IPS DF 6.9 (cell line): ENCODE measurements at places on chromosomes 12 and 14.

GRCh38 chr12:55658635-55659391 lies 22.1 kb downstream of the OR10P1 start:
- DNase-seq, result no peak

DNA sequence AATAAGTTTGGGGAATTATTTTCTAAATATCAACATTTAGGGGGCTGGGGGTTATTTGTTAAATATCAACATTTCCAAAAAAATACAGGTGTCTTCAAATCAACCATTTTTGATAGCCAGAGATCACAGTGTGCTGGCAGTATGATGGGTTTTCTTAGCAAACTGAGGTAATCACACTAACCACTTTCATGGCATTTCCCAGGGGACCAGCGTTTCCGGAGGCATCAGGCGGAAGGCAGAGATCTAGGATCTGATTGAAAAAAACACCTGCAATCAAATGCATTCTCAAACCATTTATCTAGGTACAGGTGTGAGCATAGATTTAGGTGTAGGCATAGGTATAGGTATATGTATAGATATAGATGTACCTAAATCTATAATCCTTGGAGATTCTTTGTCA lies 34.6 kb downstream of the GLRX5 start:
- DNase-seq, result no peak

- no peak for DNase-seq
Observed at GRCh38 chr12:26162905-26163304, 32.5 kb upstream of the SSPN start.

- DNase-seq, result no peak
Observed at GRCh38 chr12:45644541-45644940, 85.0 kb upstream of the ARID2 start.

GRCh38 chr14:88351966-88352691 lies 29.1 kb upstream of the KCNK10 start:
- DNase-seq, result no peak

DNA sequence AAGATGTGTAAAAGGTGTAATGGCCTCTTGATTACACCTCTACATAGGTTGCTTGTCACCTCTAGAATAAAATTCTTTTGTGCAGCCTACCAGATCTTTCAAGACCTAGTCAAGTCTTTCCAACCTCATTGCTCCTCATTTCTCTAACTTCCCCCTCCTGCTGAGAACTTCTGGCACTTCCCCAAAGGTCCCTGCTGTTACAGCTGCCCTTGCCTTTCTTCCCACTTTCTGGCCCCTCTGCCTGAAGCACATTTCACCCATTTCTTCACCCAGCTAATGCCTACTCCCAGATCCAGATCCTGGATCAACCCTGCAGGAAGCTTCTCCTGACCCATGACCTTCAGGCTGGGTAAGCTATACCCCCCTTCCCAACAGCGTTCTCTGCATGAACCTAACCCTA lies 1.5 kb downstream of the TSHR start:
- no peak for DNase-seq

- DNase-seq, result no peak
Observed at GRCh38 chr12:107320929-107321631, 227.7 kb upstream of the CRY1 start.

GRCh38 chr12:29980304-29980703 lies 196.6 kb upstream of the TMTC1 start:
- no peak for DNase-seq

GRCh38 chr14:42429401-42429800 lies 822.7 kb downstream of the LRFN5 start:
- DNase-seq, result no peak

DNA sequence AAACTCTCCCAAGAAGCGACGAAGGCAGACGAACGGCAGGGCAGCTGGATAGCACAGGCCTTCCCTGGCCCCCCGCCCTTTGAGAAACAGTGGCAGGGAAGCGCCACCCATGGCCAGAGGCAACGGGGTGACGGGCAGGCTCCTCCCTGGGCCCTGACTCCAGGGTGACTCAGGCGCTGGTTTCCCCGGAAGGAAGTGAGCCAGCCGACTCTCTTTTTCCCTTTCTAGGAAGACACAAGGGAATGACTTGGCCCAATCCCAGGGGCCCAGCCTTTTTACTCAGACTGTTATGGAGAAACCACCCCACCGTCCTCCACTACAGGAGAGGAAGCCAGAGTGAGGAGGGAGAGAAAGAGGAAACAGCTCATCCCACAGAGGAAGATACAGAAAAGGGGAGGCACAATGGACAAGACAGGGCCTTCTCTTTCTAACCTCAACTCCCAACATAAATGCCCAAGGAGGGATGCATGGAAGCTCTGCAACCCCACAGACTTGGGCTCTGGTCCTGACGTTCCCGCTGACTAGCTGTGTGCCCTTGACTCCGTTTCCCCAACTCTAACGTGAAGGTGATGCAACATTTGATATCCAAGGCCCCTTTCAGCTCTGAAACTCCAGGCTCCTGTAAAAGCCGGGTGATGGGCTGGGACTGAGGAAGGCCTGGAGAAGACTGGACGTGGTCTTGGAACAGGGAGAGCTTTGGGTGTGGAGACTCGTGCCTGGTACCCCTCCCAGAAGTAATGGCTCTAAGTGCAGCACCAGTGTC lies 27.9 kb downstream of the ACTN1 start:
- DNase-seq, result no peak

- no peak for DNase-seq
Observed at GRCh38 chr12:61356485-61356884, 903.7 kb upstream of the USP15 start.

- no peak for DNase-seq
Observed at GRCh38 chr12:14326699-14327098, 38.8 kb upstream of the ATF7IP start.

- DNase-seq, result no peak
Observed at GRCh38 chr14:72617391-72618031, 276.4 kb downstream of the DPF3 start.

GRCh38 chr12:110649341-110649847 lies 35.5 kb downstream of the TCTN1 start:
- DNase-seq, result no peak

DNA sequence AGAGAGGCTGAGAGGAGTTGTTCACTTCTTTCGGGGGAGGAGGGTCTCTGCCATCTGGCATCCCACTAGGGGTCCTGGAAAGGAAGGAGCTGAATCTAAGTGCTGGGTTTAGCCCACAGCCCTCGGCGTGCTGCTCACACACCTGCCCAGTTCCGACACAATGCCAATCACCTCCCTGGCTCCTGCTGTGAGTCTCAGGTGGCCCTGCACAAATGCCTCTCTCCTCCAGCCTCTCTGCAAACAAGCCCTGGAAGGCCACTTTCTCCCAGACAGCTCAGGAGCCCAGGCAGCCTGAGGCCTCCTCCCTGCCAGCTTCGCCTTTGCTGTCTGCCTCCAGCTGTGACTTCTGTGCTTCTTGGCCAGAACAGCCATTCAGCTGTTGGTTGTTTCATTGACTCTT lies 51.2 kb downstream of the SMIM41 start:
- DNase-seq, result no peak

- DNase-seq, result no peak
Observed at GRCh38 chr12:123533672-123534643, at the start of gene RILPL1. Gene RILPL1 (minus strand): TSS chr12:123533719. CDS start chr12:123533482, 237 bp downstream.

DNA sequence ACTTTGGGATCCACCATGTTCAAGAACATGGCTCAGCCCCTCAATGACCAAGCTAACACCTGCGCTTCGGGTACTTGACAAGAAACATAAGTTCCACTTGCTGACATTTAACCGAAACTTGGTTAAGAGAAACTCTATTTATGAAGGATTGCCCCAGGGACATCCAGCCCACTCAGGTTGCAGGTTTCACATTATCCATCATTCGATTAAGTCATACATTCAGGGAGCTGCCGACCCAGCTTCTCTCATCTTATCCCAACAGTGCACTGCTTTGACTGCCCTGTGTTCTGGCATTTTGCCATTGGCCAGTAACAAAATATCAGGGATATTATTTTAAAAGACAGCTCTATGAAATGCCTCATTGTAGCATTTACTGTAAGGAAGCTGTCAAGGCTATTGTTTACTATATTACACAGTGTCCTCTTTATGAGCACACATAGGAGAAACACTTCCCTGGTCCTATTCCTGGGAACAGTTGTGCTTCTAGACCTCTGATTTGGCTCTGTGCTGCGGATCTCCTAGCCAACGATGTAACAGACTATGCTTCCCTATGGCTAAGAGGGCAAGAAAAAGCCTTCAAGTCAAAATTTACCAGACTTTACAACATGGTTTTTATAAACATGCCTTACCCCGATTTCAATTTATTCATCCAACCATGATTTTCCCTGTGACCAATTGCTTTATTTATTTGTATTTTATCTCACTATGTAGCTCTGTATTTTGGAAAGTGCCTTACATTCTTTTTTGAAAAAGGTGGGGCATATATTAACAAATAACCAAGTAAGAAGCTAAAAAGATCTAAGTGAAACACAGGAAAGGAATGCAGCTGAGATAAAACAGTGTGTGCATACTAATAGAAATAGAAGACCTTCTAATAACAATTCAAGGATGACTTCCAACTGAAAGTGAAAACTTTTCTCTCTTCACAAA lies 109.3 kb downstream of the ITPR2 start:
- no peak for DNase-seq

GRCh38 chr14:68594737-68595380 lies 198.0 kb downstream of the ZFP36L1 start:
- DNase-seq, result no peak

- no peak for DNase-seq
Observed at GRCh38 chr12:1518591-1519516, 75.5 kb downstream of the FBXL14 start.

- DNase-seq, result no peak
Observed at GRCh38 chr14:105026033-105026785, 5.3 kb upstream of the CDCA4 start.
